NCI-H345 (cell line): ENCODE measurements at places on chromosomes 3 and 15.

GRCh38 chr3:163382183-163382582 lies 1696.1 kb downstream of the SI start:
- no peak for DNase-seq

- peak; percentile 36 for DNase-seq
These were observed 308.4 kb downstream of the PDCD6IP start for GRCh38 chr3:34106879-34107278.

GRCh38 chr15:73900095-73900712 lies 26.1 kb upstream of the LOXL1 start:
- no peak for DNase-seq

GRCh38 chr3:59308684-59309083 lies 258.9 kb upstream of the CFAP20DC start:
- no peak for DNase-seq

DNA sequence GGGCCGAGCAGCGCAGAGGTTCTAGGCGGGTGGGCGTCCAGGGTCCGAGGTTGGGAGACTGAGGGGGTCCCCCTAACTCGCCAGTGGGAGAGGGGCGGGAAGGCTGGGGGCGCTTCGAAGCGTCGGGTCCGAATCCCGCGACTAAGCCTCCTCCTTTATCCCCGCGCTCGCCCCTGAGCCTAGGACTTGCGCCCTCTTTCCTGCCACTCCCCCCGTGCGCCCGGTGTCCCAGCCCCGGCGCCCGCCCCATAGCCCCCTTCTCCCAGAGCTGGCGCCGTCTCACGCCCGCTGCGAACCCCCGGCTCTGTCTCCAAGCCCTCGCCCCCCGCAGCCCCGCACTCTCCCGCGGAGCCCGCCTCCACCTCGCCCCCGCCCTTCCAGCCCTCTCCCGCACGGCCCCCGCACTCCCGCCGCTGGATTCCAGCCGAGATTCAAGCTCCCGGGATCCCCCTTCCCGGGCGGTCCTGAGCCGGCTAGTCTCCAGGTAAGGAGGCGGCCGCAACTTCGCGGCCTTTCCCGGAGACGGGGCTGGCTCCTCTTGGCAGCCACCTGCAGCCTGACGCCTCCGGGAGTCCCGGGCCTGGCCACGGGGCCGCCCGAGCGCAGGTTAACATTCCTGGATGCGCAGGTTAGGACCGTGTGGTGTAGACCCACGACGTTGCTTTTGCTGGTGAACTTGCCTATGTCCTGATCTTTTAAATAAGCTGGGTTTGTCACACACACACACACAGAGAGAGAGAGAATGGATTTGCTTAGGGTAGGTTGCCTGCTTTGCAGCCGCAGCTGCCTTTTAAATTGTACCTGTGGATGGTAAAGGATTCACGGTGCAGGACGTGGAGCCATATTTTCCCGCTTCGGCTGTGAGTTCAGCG lies 563 bp downstream of the PXYLP1 start:
- peak; percentile 20 for DNase-seq

DNA sequence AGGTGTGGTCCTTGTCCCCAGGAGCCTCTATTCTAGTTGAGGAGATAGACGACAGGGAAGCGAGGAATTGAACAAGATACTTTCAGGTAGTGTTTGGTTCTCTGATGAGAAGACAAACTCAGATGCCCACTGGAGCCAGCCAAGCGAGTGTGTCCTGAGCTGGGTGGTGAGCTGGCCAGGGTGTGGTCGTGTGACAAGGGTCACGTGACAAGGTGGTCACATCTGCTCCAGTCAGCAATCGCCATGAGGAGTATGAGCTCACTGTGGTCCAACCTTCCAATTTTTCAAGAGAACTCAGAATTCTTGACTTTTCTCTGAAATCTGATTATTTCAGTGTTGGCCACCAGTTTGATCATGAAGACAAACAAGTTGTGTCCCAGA lies 39.5 kb downstream of the SLC6A6 start:
- DNase-seq: no peak

- DNase-seq: no peak
These were observed 100.0 kb downstream of the HHLA2 start for GRCh38 chr3:108396336-108396735.

DNA sequence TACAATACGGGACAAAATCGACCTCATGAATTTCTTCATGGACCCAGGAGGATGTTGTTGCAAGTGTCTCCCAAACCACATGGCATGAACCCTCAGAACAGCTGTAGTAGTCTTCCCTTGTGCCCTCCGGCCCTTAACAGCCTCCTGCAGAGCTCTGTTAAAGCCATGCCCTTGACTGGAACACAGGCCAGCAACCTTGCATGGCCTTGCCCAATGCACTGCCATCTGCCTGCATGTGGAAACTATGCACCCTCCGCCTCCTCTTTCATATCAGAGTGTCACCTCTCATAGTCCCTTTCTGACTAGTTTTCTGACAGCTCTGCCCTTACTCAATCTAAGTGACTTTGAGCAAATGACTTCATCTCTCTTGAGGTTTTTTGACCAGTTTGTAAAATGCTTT lies 39.4 kb upstream of the TRIM71 start:
- DNase-seq: no peak

DNA sequence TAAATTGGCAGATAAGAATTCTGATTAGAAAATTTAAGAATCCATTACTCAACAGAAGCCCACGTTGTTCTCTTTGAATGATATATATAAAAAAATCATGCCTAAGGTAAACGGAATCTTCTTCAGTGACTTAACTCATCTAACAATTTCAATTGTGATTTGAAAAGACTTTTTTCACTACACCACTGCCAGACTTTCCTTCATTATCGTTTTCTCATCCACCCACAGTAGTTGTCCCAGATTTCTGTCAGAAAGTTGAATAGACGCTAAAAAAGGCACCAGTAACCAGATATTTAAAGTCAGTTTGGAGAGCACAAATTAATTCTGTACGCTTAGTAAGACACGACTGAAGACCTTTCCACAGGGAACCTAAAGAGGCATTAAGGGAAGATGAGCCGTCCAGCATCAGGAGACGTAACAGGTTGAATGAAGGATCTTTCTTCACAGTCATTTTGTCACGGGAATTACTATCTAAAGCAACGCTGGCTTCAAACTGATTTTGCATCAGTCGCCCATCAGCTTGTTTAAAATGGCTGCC lies 1.3 kb downstream of the HIGD1A start:
- no peak for DNase-seq

DNA sequence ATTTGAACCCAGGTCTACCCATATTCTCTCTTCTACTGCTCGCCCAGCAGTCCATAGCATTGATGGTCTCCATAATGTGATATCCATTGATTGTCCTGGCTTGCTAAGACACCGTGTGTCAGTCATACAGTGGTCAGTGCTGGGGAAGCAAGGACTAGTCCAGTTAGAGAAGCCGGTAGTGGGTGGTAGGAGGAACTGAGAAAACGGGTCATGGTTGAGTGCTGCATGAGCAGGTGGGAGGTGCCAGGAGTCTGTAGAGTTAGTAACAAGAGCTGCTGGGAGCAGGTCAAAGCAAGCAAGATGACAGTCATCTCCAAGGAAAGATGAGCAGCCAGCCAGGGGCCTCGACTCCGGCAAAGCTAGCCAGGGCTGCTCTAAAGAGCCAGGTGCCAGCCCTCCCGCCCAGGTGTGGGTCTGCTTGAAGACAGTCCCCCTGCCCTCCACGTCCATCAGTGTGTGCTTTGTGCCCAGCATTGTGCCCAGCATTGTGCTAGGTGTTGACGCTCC lies 29.5 kb upstream of the USP3 start:
- peak; percentile 5 for DNase-seq

DNA sequence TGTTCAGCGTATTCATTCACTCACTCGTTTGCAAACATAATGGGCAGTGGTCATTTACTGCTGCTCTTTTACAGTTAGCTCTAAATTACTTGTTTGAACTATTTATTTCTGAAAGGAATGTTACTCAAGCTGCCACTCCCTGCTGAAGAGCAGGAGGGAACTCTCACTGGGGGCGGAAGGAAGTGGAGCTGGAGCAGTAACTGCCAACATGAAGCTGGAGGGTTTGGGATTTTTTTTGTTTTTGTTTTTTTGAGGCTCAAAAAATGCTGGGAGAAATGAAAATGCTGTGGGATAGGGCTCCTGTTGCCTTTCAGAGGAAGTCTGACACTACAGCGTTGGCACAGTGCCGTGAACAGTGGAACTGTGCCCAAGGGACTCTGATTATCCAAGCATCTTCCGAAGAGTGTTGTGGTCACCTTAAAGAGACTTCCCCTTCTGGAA lies 44.1 kb downstream of the SENP2 start:
- no peak for DNase-seq

GRCh38 chr3:85846940-85847339 lies 888.2 kb downstream of the CADM2 start:
- DNase-seq: no peak

DNA sequence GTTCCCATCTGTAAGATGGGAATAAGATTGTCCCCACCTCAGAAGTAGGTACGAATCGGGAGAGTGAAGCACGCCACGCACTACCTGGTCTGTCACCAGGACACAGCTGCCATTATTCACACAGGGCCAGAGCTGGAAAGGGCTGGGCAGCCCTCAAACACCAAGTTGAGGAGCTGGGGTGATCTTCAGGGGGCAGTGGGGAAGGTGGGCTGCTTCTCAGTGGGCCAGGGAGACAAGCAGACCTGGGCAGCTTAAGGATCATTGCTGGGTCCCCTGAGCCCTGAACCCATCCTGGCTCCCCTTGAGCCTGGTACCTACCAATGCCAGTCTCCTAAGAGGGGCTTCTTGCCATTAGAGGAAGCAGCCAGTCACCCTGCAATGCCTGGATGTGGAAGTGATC lies 82.1 kb downstream of the SMAD6 start:
- DNase-seq: no peak

DNA sequence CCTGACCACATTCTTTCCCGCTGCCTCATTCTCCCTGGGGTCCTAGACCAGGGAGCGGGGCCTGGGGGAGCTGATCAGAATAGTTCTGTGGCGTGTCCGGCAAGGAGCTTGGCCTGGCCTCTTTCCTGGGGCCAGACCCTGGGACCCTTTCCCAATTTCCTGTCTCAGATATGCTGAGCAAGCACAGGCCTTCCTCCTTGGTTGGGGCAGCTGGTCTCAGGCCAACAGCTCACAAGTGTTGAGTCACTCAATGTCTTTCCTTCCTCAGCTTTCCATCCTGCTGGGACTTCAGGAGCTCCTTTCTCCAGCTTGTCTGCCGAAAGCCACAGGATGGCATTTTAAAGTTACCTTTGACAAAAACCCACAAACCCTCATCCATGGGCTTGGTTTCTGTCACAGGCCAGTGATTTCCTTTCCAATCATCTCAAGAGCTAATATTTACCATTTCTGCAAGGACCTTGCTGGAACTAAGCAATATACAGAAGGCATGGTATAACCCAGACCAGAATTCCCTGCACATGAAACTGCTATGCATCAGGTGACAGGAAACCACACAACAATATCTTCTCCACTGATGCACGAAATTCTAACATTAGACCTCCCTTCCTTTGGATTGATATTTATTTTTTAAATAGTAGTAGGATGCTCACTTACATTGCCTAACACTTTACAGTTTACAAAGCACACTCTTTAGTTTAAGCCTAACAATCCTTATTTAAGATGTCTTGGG lies 19.5 kb upstream of the TIMP4 start:
- no peak for DNase-seq

GRCh38 chr15:25676070-25676469 lies 187.1 kb downstream of the ATP10A start:
- DNase-seq: no peak
